ENCODE measurements at places on chromosomes 2 and 18.
A peak's percentile ranks its signal among the peaks of the same experiment; 100 is the strongest.

DNA sequence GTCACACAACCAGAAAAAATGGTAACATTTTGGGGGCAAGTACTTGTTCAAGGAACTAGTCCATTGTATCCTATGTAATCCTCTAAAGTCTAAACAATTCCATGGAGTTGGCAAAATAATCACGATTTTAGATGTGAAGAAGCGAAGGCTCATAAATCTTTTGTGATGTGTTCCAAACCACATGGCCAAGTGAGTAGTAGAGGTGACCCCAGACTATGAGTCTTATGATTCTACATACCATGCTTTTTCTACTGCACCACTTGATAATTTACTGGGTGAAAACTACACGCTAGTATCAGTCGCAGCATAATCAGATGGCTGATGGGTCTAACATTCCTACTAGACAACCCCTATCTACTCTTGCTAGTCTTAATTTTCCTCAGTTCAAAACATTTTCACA, 371.4 kb downstream of the OSR1 start:
- H3K36me3 ChIP-seq = no peaks in the 10 kb centered on the region
- peaks cover 28% of the 10 kb centered on the region for H3K4me1 ChIP-seq
- no peaks in the 10 kb centered on the region for H3K27me3 ChIP-seq
- peak overlapping the region; percentile 19 for H3K27ac ChIP-seq

- no peaks in the 10 kb centered on the region for H3K4me1 ChIP-seq
- H3K27ac ChIP-seq = no peak overlapping the region
- no peak overlapping the region for H3K4me3 ChIP-seq
- no peaks in the 10 kb centered on the region for H3K36me3 ChIP-seq
- no peaks in the 10 kb centered on the region for H3K27me3 ChIP-seq
Observed at GRCh38 chr2:201320701-201321100, 36.4 kb downstream of the FLACC1 start.

GRCh38 chr2:190598621-190599020, 50.3 kb upstream of the NAB1 start:
- DNase-seq = no peak
- no peaks in the 10 kb centered on the region for H3K4me1 ChIP-seq
- H3K27ac ChIP-seq = no peak overlapping the region
- H3K36me3 ChIP-seq = no peaks in the 10 kb centered on the region
- H3K27me3 ChIP-seq = no peaks in the 10 kb centered on the region

GRCh38 chr2:39875182-39875913, 96.3 kb upstream of the THUMPD2 start:
- H3K4me1 ChIP-seq = no peaks in the 10 kb centered on the region
- H3K27ac ChIP-seq = no peak overlapping the region
- no peaks in the 10 kb centered on the region for H3K27me3 ChIP-seq

- no peaks in the 10 kb centered on the region for H3K36me3 ChIP-seq
- no peak overlapping the region for H3K4me3 ChIP-seq
- no peaks in the 10 kb centered on the region for H3K27me3 ChIP-seq
- H3K27ac ChIP-seq = no peak overlapping the region
Observed at GRCh38 chr2:37976411-37976810, 51.3 kb downstream of the RMDN2 start.

GRCh38 chr2:233059797-233060500, at the start of gene INPP5D:
TSS of gene INPP5D (plus strand) at chr2:233060342. CDS start at chr2:233060479, 137 bp downstream.
- DNase-seq = no peak
- H3K4me3 ChIP-seq = no peak within 1 kb of the TSS

DNA sequence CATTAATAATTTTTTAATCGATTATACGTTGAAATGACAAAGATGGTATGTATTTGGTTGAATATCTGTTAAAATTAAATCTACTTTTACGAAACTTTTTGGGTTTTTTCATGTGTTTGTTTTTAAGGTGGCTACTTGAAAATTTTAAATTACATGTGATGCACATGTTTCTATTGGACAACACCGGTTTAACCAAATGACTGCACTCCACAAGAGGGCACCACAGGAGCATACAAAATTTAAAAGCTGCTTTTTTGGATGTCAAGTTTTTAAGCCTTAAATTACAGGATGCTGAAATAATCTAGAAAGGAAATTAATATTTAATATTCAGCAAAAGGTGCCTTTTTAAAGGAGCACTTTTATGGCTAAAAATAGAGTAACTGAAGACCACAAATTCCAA, 98.7 kb downstream of the ACVR1 start:
- H3K4me3 ChIP-seq = no peak overlapping the region
- H3K27me3 ChIP-seq = no peaks in the 10 kb centered on the region
- DNase-seq = peak; percentile 44
- H3K4me1 ChIP-seq = peaks cover 9% of the 10 kb centered on the region
- H3K36me3 ChIP-seq = no peaks in the 10 kb centered on the region

- no peak for DNase-seq
- H3K27ac ChIP-seq = no peak overlapping the region
- no peaks in the 10 kb centered on the region for H3K27me3 ChIP-seq
- no peak overlapping the region for H3K4me3 ChIP-seq
- H3K36me3 ChIP-seq = no peaks in the 10 kb centered on the region
- no peaks in the 10 kb centered on the region for H3K4me1 ChIP-seq
Observed at GRCh38 chr2:108029912-108030311, 43.6 kb downstream of the SLC5A7 start.

- H3K27me3 ChIP-seq = no peaks in the 10 kb centered on the region
- H3K4me3 ChIP-seq = no peak overlapping the region
- peaks cover 6% of the 10 kb centered on the region for H3K4me1 ChIP-seq
- H3K27ac ChIP-seq = no peak overlapping the region
- DNase-seq = no peak
Observed at GRCh38 chr2:239247401-239248245, 153.2 kb downstream of the HDAC4 start.

- H3K4me1 ChIP-seq = peaks cover 9% of the 10 kb centered on the region
- no peaks in the 10 kb centered on the region for H3K36me3 ChIP-seq
- no peak overlapping the region for H3K4me3 ChIP-seq
- no peak overlapping the region for H3K27ac ChIP-seq
Observed at GRCh38 chr18:55544014-55544413, 44.0 kb downstream of the TCF4 start.

- peaks cover 5% of the 10 kb centered on the region for H3K4me1 ChIP-seq
- DNase-seq = no peak
- no peaks in the 10 kb centered on the region for H3K36me3 ChIP-seq
- H3K27ac ChIP-seq = no peak overlapping the region
Observed at GRCh38 chr2:217972490-217972889, 30.3 kb downstream of the TNS1 start.

GRCh38 chr18:50839996-50840395, 20.2 kb upstream of the MRO start:
- DNase-seq = no peak
- H3K4me3 ChIP-seq = no peak overlapping the region
- H3K27ac ChIP-seq = no peak overlapping the region

DNA sequence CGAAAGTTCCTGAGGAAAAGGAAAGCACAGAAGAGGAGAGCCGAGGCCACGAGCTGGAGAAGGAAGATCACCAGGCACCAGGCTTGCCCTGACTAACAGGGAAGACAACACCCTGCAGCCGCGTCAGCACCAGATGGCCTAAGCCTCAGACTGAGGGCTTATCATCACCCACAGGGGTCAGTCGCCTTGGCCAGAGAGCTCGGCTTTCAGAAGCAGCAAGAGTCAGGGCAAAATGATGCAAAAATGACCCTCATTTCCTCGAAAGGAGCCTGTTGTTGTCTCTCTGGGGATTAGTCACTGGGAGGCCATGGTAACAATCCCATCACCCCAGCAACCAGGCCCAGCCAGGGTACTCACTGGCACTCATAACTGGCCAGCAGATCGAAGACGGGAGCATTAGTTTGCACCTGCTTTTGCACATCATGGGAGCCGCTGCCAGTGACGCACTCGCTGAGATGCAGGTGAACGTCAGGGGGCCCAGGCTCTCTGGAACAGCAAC, 42.7 kb upstream of the ZFP36L2 start:
- H3K27me3 ChIP-seq = no peaks in the 10 kb centered on the region
- peaks cover 35% of the 10 kb centered on the region for H3K4me1 ChIP-seq

GRCh38 chr2:12465631-12466135, 251.1 kb upstream of the TRIB2 start:
- peaks cover 11% of the 10 kb centered on the region for H3K4me1 ChIP-seq
- H3K27me3 ChIP-seq = no peaks in the 10 kb centered on the region
- H3K27ac ChIP-seq = no peak overlapping the region
- no peak for DNase-seq
- no peaks in the 10 kb centered on the region for H3K36me3 ChIP-seq
- no peak overlapping the region for H3K4me3 ChIP-seq

DNA sequence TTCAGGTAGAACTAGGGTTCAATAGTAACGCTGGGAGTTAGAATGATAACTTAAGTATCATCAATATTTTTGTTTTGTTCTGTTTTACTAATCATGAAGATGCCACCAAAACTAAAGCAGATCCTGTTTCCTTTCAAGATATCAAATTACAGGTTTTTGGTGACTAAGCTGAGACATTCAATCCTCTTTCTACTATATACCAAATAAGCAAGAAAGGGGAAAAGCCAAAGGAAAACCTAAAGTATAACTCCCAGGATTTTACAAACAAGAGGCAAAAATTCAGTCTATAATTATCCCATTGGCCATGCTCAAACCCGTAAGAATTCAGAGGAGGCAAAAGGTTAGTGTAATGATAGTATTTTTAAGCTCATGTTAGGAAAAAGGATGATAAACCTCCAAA, 175.2 kb upstream of the CCDC150 start:
- H3K36me3 ChIP-seq = no peaks in the 10 kb centered on the region
- no peak overlapping the region for H3K27ac ChIP-seq
- peaks cover 3% of the 10 kb centered on the region for H3K27me3 ChIP-seq
- H3K4me3 ChIP-seq = no peak overlapping the region
- no peak for DNase-seq

DNA sequence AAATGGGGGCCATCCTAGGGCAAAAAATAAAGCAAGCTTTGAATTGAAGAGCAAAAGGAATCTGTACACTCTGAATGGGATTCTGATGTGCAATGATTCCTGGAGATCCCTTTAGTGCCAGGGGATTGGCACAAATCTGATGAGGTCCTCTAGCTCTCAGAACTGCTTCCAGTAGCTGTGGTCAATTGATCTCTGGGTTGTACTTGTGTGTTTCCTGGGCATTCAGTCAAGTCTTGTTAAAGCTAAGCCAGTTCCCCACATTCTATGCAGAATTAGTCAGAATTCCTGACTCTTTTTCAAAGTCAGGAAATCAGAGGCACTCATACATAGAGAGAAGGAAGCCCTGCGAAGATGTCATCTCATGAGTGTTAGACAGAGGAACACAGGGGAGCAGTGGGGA, 161.3 kb downstream of the DNER start:
- H3K4me3 ChIP-seq = no peak overlapping the region
- H3K27me3 ChIP-seq = no peaks in the 10 kb centered on the region
- DNase-seq = no peak
- H3K4me1 ChIP-seq = no peaks in the 10 kb centered on the region
- no peak overlapping the region for H3K27ac ChIP-seq

- no peaks in the 10 kb centered on the region for H3K36me3 ChIP-seq
- no peak for DNase-seq
- peaks cover 55% of the 10 kb centered on the region for H3K4me1 ChIP-seq
- peak overlapping the region; percentile 23 for H3K27ac ChIP-seq
- H3K4me3 ChIP-seq = no peak overlapping the region
Observed at GRCh38 chr2:108614043-108614545, 79.8 kb downstream of the LIMS1 start.

- no peaks in the 10 kb centered on the region for H3K4me1 ChIP-seq
- H3K36me3 ChIP-seq = no peaks in the 10 kb centered on the region
- no peaks in the 10 kb centered on the region for H3K27me3 ChIP-seq
- peak overlapping the region; percentile 41 for H3K27ac ChIP-seq
- no peak overlapping the region for H3K4me3 ChIP-seq
Observed at GRCh38 chr2:189337656-189338055, 103.6 kb upstream of the WDR75 start.

DNA sequence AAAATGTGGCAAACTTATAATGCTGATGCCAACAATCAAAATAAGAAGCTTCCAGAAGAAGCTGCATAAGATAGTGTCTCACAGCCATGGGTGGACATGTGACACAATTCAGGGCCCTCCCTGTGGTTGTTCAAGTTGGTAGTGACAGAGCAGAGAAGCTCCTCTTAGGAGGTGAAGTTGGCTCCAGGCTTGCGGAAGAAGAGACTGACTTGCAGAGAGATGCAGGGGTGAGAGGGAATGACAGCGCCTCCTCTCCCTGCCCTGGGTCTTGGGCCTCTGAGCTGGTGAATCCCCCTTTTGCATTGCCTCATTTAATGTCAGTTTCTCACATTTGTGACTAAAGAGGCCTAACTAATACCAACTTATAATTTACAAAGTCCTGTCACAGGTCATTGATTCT, 23.0 kb upstream of the RHOB start:
- no peak overlapping the region for H3K27ac ChIP-seq
- no peak for DNase-seq
- no peaks in the 10 kb centered on the region for H3K4me1 ChIP-seq
- no peak overlapping the region for H3K4me3 ChIP-seq

- H3K4me1 ChIP-seq = peaks cover 31% of the 10 kb centered on the region
- H3K27ac ChIP-seq = peak overlapping the region; percentile 88
- H3K36me3 ChIP-seq = no peaks in the 10 kb centered on the region
- DNase-seq = peak; percentile 82
- H3K4me3 ChIP-seq = no peak overlapping the region
- no peaks in the 10 kb centered on the region for H3K27me3 ChIP-seq
Observed at GRCh38 chr2:85430752-85431569, 12.4 kb downstream of the SH2D6 start.

DNA sequence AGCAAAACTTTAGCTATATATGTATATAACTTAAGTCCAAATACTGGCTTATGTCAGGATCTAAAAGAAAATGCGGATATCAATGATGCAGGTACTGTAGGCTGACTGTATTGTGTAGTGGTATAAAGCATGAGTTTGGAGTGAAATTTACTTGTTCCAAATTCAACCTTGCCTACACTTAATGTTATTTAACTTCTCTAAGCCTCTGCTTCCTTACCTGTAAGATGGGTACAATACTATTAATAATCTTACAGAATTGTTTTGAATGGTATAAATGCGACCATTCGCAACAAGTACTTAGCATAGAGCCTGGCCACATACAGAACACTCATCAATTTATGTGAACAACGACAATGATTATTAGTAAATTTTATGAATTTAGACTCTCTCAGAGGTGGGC, 62.4 kb downstream of the SPRED2 start:
- H3K4me3 ChIP-seq = no peak overlapping the region
- H3K4me1 ChIP-seq = peaks cover 54% of the 10 kb centered on the region
- H3K36me3 ChIP-seq = no peaks in the 10 kb centered on the region
- H3K27ac ChIP-seq = no peak overlapping the region
- H3K27me3 ChIP-seq = no peaks in the 10 kb centered on the region

GRCh38 chr2:187050409-187050998, 201.5 kb upstream of the ZSWIM2 start:
- no peak overlapping the region for H3K4me3 ChIP-seq
- no peaks in the 10 kb centered on the region for H3K27me3 ChIP-seq
- no peak for DNase-seq
- peaks cover 3% of the 10 kb centered on the region for H3K36me3 ChIP-seq

- H3K27me3 ChIP-seq = no peaks in the 10 kb centered on the region
- DNase-seq = no peak
- no peak overlapping the region for H3K4me3 ChIP-seq
- H3K27ac ChIP-seq = no peak overlapping the region
Observed at GRCh38 chr2:64839844-64840243, 149.4 kb upstream of the SLC1A4 start.

- H3K27ac ChIP-seq = no peak overlapping the region
- H3K27me3 ChIP-seq = no peaks in the 10 kb centered on the region
- DNase-seq = no peak
- H3K36me3 ChIP-seq = no peaks in the 10 kb centered on the region
- peaks cover 21% of the 10 kb centered on the region for H3K4me1 ChIP-seq
Observed at GRCh38 chr2:226579519-226579918, 220.1 kb downstream of the IRS1 start.

- no peak for DNase-seq
- no peaks in the 10 kb centered on the region for H3K27me3 ChIP-seq
- H3K36me3 ChIP-seq = no peaks in the 10 kb centered on the region
- peaks cover 4% of the 10 kb centered on the region for H3K4me1 ChIP-seq
- H3K4me3 ChIP-seq = no peak overlapping the region
- H3K27ac ChIP-seq = no peak overlapping the region
Observed at GRCh38 chr18:50849419-50849821, 29.5 kb upstream of the ME2 start.
